Activated effector memory CD4-positive, alpha-beta T cell treated with anti-CD3 and anti-CD28 coated beads, Interleukin-2, amount 50 U/mL, for 16 hours (primary cell): ENCODE measurements at places on chromosomes 7 and 10.

GRCh38 chr10:71288461-71288860 is 30.6 kb upstream of the SLC29A3 start:
- no peak for DNase-seq

DNA sequence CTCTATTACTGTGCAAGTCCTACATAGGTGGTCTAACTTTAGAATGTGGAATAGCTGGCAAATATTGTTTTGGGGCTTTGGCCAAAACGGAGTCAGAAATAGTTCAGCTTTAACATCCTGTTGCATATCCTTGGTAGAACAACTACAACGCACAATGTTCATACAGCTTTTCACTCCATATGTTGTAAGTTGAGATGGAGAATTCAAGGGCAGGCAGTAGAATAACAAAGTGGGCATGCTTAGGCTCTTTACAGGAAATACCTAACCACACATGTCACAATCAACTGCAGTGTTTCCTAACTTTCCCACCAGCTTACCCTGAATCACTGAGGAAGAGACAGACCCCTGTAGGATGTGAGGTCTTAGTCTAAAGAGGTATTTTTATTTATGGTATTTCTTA is 122.3 kb downstream of the PPP1R3A start:
- DNase-seq = no peak

DNA sequence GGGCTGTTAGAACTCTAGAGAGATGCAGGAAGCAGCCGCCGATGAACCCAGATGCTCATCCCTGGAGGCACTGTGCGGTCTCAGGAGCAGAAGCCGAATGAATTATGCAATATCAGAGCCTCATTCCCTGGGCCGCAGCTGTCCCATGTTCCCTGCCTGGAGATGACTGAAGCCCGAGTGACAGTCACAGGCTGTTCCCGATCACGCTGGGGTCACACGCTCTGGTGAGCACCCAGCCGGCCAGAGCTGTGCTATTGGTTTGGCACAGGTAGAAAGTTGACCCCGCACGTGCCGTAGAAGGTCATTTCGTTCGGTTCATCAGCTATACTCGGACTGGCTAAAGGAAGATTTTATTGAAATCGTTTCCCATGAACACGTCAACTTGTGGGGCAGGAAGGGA is 140.5 kb upstream of the SH2B2 start:
- no peak for DNase-seq

- no peak for DNase-seq
These were observed 66.7 kb downstream of the CREB3L2 start for GRCh38 chr7:137934941-137935883.

DNA sequence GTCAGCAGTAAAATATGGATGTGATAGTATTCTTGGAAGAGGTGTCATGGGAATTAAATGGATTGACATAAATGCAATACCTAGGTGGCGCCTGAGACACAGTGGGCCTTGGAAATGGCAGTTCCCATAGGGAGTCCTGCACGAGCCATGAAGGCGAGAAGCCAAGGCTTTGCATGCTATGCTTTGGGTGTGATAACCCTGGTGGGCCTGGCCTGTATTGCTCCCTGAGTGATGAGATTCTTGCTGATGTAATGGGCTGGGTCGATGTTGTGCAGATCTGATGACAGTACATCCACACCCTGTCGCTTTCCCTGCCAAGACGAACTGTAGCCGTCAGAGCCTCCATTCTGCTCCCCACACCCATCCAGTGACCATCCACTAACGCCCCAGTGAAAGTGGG is 46.4 kb downstream of the CREB5 start:
- no peak for DNase-seq

DNA sequence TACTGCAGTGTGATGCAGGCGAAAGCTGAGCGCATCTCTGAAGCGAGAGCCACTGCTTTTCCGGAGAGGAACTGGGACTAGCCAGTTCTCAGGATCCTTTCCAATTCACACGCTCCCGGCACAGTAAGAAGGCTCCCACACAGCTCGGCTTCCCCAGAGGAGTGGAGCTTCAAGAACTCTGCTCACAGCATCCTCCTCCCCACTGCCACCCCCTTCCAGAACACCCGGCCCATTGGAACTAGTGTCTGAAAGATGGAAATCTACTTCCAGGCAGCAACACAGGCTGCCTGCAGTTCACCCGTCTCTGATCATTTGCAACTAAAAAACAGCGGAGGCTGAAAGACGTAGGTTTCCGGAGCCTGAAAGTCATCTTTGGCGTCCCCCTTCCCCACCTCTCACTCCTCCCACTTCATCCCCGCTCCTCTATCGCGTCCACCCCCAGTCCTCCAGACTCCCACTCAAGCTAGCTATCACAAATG is at the start of gene DGKB:
DGKB (minus strand) TSS at position 163 of the 479 bp plus-strand sequence.
- no peak for DNase-seq

- no peak for DNase-seq
These were observed 212.0 kb upstream of the TBX20 start for GRCh38 chr7:35465791-35466336.

- DNase-seq = no peak
These were observed 22.0 kb upstream of the TMEM120A start for GRCh38 chr7:76016191-76016947.

DNA sequence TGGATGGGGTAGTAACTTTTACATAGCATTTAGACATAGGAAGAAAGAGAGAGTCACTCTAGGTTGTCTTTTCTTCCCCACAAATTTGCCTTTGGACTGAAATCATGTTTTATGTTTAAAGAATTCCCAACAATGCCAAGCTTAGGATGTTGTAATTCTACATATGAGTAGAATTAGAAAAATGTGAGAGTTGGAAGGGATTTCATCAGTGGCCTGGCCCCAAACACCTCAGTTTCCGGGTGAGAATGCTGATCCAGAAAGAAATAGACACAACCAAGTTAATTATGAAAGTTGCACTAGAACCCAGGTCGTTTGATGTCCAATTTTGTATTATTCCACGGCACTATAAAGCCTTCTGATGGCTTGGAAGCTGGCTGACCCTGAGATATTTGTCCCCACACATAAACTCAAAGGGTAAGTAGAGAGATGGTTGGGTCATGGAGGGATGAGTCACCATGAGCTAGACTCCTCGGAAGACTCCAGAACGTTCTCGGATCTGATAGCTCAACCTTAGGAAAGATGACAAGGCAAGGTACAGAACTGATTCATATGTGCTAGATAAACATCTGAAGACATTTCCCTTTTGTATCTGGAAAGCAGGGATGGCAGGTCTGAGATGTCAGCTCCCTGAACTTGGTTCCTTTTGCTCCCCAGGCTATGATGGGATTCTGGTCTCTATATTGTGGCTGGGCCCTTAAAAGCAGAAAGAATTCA is 48.8 kb upstream of the SLC35B4 start:
- no peak for DNase-seq

DNA sequence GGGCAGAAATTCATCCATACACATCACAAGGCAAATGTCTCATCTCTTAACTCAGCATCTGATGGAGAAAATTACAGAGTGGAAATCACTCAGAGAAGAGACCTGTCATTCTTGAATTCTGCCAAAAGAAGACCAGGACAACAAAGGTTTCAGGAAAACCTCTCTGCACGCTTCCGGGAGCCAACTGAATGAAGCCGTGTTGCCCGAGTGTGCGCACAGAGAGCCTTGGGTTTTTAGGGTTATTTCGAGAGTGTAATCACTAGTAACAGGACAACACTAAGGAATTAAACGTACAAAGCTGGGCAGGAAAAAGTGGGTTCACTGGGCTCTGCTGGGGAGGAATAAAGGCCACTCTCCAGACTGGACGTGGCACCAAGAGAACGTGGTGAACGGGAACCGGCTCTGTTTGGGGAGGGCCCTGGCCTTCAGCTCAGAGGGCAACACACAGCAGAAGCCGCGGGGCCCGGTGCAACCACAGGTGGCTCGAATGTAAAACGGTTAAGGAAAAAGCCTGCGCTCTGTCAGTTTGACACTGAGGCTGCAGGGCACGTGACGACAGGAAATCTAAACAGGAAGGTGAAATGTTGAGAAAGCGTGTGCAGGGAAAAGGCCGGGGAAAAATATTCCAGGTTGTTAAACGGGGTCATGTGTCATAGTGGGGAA is 331.5 kb downstream of the DNAJB6 start:
- DNase-seq = no peak

DNA sequence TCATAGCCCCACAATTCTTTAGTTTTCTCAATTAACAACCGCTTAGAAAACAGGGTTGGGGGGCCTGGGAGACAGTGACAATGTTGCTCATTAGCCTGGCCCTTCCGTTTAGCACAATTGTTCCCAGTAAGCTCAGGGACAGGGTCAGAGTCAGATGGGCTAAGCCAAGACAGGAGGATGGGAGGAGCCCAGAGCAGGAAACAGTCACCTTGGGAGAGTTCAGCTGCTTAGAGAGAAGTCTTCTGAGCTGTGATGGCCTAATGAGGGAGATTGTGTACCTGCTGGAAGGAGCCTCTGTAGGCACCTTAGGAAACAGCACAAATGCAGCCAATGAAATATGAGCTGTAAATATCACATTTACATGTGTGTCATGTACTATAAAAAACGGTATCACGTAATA is 35.9 kb downstream of the SVOPL start:
- DNase-seq = no peak

GRCh38 chr7:1255080-1255816 is 22.6 kb downstream of the UNCX start:
- DNase-seq = no peak

DNA sequence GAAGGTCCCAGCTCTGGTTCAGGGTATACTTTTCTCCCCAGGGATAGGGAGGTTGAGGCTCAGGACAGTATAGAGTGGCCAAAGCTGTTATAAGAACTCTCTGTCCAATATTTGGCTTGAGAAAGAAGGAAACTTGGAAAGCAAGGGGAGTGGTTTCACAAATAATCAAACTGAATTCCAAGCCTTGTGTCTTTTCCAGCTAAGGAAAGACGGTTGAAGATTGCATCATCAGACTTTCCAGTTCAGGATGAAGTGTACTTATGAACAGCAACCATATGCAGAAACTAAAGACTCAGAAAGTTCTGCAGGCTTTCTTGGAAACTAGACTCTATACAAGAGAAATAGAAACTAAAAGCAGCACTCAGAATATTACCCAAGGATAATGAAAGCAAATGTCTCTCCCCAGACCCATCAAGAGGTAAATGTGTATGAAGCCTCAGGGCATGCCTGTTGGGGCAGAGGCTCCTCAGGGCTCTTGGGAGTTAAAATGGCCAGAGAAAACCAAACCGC is 46.4 kb downstream of the RAMP3 start:
- no peak for DNase-seq

GRCh38 chr10:66836771-66837170 is 89.1 kb upstream of the LRRTM3 start:
- DNase-seq = no peak

GRCh38 chr10:124562425-124563060 is 100.9 kb downstream of the LHPP start:
- no peak for DNase-seq
